ENCODE measurements at places on chromosomes 3 and 15.

- DNase-seq = no peak
Observed at GRCh38 chr15:40543631-40544294, 21.1 kb downstream of the CCDC32 start.

- DNase-seq = no peak
Observed at GRCh38 chr3:167941234-167941995, 154.3 kb downstream of the GOLIM4 start.

- no peak for DNase-seq
Observed at GRCh38 chr3:10766049-10766705, 49.9 kb upstream of the SLC6A11 start.

DNA sequence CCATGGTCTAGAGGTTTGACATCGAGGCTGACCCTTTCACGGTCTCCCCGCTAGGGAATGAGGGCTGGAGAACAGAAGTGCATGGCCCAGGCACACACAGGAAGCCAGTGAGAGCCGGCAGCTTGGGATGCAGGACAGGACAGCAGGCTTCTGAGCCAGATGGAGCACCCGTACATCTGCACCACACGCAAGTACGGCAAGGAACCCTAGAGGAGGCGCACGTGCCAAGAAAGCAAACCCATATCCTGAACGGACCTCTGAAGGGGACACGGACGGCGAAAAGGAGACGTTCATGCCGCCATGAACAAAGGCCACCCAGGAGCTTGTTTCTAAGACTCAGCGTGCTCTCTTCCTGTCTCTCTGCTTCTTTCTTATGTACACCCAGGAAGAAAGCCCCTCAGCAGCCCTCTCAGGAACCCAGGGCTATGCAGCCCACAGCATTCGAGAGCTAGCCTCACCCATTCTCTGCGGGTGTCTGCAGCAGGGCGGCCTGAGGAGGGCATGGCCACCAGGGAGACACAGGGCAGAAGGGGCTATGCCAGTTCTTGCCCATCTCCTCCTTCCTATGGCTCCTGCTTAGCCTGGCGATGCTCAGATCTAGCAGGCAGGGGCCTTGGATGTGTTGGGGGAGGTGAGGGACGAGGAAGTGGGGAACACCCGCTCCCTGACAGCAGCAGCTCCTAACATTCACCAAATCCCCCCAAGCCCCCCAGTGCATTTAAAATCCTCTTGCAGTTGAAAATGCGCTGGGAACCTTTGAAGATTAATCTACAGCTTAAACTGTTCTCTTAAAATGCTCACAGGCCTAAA is 81.3 kb downstream of the PCSK6 start:
- DNase-seq = no peak

GRCh38 chr15:64092864-64093626 is 593 bp downstream of the CIAO2A start:
- DNase-seq = peak; percentile 34

All from CD4-positive, alpha-beta T cell treated with Interleukin-4 for 4 hours (primary cell).